Fibroblast of lung (primary cell): ENCODE measurements at places on chromosomes 1 and 21.
A peak's percentile ranks its signal among the peaks of the same experiment; 100 is the strongest.

DNA sequence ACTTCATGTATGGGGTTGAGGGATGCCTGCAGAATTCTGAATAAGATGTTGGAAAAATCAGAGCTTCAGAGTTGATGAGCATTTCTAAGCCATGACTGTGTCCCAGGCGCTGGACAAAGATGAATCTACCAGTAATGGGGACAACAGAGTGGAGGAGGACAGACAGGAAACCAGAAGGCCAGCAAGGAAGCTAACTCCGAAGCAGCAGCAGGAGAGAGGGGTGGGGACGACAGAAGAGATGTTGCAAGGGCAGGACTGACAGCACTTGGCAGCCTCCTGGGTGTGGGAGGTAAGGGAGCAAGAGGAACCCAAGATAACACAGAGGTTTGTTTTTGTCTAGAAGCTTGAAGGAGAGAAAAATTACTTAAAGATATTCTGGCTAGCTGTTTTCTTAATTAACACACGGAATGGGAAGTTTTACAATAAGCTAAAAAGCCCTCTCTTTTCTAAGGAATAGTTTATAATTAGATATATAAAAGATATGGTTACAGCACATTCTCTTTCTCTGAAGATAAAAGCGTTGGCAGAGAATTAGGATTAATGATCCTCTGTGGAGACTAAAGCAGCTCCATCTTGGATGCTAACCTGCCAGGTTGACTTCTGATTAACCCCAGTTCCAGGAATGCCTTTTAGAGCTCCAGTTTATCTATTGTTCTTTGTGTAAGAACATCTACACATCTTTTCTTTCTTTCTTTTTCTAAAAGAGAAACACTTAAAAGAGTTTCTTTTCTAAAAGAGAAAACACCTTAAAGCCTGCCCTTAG is 92.7 kb downstream of the TENT5C start:
- peak; percentile 82 for DNase-seq

GRCh38 chr1:206952171-206952570 is 5.9 kb upstream of the PIGR start:
- DNase-seq = no peak

GRCh38 chr1:99571092-99571734 is 74.7 kb upstream of the PALMD start:
- DNase-seq = no peak

DNA sequence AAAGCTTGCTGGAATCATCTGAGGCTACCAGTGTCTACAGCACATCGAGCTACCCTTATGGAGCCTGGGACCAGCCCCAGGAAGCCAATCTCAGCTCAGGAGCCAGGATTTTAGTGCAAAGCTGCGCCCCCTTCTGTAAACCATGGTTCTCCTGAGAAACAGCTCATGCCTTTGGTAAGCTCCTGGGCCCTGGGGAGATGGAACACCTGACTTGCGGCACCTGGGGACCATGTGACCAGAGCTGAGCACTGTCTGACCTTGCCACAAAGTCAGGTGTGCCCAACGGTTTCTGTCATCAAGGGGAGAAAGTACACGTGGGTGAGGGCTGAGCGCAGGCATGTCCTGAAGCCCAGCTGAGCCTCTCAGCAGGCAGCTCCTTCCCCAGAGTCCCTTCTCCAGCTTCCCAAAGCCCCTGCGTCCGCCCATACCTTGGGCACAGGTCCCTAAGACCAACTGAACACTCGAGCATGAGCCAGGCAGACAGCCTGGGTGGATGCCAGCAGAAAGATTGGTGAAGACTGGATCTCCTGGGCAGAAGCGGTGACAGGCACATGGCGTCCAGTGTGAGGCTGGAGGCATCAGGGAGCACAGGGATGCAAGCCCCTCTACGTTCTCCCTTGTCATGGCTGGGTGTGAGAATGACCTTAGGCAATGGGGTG is 57.9 kb upstream of the TENT5B start:
- DNase-seq = no peak
